Stimulated activated CD8-positive, alpha-beta memory T cell treated with anti-CD3 and anti-CD28 coated beads, Interleukin-15, amount 100 ng/mL, for 48 hours (primary cell): ENCODE measurements at places on chromosomes 1 and 21.

GRCh38 chr1:230170622-230171021 lies 103.6 kb downstream of the GALNT2 start:
- no peak for DNase-seq

DNA sequence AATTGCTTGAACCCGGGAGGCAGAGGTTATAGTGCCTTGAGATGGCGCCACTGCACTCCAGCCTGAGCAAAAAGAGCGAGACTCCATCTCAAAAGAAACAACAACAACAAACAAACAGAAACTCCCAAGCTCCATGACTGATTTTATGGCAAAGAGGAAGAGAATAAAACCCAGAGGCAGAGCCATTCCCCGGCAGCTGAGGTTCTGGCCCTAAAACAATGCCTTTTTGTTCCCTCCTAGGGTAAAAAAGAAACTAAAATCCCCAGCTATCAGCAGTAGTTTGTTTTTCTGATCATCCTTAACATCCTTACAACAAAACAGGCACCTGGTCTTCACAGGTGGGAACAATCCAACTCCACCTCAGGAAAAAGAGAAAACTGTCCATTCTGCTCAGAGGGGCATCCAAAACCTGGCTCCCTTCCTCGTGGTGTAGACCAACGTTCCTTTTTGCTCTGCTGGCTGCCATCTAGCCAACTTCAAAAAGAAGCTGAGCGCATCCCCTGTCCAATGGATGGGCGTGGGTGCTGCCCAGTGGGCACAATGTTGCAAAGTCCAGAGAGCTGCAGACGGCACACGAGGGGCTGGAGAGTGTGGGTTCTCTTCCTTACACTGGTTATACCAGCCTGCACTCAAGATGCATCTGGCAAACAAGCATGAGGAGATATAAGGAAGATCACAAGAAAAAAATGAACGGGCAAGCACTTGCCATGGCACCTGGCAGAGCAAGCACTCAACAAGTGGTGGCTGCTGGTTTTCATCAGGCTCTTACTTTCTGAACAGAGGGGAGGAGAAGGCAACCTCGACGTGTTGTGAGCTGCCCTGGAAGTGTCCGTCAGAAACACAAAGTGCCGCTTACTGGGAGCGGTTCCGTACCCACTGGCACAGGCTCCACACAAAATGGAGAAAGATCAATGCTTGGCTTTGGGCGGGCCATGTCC lies 54.7 kb downstream of the SLC66A1 start:
- DNase-seq, result no peak

- no peak for DNase-seq
These were observed 110.0 kb downstream of the ADSS2 start for GRCh38 chr1:244341455-244342450.

DNA sequence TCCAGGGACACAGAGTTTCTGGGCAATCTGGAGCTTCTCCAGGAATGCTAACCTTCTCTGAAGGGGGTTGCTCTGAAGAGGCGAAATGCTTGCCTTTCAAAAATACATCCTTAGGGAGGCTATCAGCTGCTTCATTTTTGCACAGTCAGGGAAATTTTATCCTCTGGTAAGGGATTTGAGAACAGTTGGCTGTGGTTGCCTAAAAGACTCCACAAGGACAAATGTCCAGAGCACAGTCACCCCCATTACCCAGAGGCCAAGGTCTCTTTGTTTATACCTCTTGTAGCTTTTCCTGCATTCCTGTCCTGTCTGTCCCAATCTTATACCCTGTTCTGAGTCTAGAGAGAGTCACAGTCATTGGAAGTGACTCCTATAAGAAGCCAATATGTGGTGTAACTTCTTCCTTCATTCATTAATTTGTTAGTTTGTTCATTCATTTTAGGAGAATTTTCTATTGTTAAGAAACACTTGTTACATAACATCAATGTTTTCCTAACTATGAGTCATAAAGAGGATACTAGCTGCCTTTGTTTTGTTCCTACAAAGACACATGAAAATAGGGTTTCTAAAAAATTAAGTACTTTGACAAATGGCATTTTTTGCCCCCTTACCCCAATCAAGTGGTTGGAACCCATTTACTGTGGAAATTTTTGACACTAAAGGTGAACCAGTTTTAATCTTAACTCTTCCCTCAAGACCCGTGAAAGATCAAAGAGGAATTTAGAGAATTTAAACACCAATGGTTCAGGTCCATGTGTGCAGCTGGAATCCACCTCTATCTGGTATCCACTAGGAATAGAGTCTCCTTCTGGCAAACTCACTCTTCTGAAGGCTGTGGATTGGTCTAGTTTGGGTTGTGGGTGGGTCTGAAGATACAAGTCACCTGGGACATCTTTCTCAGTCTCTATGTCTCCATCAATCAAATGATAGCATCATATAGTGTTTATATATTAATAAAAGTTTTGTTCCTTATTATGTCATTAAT lies 47.1 kb downstream of the GPR88 start:
- DNase-seq, result no peak

GRCh38 chr1:3614755-3615742 lies 3.7 kb upstream of the MEGF6 start:
- no peak for DNase-seq

GRCh38 chr1:238242181-238242580 lies 351.5 kb upstream of the ZP4 start:
- DNase-seq, result no peak

DNA sequence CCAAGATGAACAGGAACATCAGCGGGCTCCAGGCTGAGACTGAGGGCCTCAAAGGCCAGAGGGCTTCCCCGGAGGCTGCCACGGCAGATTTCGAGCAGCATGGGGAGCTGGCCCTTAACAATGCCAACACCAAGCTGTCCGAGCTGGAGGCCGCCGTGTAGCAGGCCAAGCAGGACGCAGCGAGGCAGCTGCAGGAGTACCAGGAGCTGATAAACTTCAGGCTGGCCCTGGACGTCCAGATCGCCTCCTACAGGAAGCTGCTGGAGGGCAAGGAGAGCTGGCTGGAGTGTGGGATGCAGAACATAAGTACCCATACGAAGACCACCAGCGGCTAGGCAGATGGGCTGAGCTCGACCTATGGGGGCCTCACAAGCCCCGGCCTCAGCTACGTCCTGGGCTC lies 823.4 kb upstream of the NEGR1 start:
- DNase-seq, result no peak

DNA sequence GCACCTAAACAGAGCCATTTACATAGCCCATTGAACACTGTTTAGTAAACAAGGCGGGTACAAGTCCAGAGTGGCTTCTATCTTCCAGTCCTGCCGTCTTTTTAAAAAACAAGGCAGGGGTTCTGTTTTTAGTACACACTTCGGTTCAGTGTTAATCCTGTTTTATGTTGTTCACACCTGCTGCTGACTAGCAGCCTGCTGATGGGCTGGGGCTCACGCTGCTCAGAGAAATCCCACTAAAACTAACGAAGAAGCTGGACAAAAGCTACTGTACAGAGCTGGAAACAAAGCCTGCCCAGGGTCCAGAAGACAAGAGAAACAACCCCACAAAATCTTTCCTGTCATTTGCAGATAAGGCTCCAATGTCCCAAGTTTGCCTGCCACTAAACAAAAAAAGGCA lies 13.2 kb downstream of the ESRRG start:
- no peak for DNase-seq
